ENCODE measurements at places on chromosomes 5 and 9.

GRCh38 chr5:149447373-149448367 lies 68.6 kb upstream of the IL17B start:
- no peak for DNase-seq

- DNase-seq: no peak
Measured at GRCh38 chr5:31911291-31912265, 262.5 kb downstream of the GOLPH3 start.

GRCh38 chr9:71145179-71145578 lies 23.8 kb upstream of the TRPM3 start:
- DNase-seq: no peak

GRCh38 chr5:179370490-179371120 lies 25.3 kb upstream of the ADAMTS2 start:
- no peak for DNase-seq

GRCh38 chr9:108615152-108615551 lies 240.6 kb downstream of the ACTL7B start:
- no peak for DNase-seq

GRCh38 chr9:93060746-93061259 lies 2.3 kb downstream of the SUSD3 start:
- peak; percentile 59 for DNase-seq

- peak; percentile 100 for DNase-seq
Measured at GRCh38 chr9:127698985-127699670, 7.7 kb upstream of the CFAP157 start.

DNA sequence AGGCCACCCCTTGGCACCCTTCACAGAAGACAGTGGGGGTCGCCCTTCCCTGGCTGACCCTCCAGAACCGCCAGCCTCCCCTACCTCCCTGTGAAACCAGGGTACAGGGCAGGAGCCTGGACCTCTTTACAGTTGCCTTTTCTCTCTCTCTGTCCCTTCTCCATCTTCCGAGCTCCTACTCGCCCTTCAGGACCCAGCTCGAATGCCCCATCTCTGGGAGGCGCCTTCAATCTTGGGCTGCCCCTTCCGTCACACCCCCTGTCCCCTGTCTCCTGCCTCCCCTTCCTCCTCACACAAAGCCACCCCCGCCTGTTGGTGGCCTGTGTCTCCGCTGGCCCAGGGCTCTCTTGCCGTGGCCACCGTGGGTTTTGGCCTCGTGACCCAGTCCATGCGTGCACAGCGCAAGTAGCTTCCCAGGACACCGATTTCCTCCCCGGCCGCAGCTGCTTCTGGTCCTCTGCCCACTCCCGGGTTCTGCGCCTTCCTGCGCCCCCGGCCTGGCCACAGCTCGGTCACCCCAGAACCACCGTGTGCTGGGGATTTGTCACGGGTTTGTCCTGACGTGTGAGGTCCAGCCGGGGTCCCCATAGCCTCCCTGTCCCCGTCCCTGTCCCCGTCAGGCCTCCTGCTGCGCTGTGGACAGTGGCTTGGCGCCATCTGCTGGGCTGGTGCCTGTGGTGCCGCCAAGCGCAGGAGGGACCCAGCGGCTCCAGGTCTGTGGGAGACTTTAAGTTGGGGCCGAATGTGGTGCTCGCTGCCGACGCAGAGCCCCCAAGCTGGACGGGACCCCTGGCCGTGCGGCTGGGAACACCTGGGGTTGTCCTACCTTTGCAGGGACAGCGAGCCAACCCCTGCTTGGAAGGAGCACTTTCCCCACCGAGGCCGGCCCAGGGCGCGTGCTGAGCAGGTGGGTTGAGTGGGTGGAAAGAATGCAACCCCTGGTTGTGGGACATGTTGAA lies 4.0 kb upstream of the TMEM250 start:
- DNase-seq: peak; percentile 82

DNA sequence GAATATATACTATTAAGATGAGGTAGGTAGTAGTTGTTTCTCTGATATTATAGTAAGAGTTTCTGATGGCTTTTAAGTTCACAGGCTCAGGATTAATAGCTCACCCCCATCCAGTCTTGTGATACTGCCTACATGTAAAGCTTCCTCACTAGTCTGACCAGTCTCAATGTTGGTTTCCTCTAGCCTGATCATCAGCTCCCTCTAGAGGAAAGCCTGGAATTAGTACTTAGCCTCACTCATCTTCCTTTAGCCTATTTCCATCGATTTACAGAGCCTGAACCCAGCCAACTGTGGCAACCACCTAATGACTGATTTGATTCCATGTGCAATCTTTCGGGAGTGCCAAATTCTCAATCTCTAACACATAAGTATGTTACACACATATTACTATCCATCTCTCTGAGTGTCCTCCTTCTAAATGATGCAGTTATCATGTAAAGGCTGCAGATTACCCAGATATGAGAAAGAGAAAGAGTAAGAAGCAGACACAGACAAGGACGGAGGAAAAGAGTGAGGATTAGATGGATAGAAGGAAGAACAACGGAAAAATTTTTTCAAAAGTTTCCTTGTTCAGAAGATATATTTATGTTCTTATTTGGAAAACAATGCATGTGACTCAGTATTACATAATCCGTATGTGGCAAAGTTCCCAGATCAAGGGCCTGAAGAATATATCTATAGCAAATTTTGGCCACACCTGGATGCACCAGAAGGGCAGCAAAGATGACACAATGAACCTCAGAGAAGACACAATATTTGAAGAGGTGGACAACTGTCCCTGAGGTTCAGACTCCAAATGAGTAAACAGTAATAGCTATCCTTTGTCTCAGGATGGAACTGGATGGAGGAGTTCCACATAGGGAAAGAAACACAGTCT lies 333.7 kb downstream of the ELAVL2 start:
- peak; percentile 42 for DNase-seq

DNA sequence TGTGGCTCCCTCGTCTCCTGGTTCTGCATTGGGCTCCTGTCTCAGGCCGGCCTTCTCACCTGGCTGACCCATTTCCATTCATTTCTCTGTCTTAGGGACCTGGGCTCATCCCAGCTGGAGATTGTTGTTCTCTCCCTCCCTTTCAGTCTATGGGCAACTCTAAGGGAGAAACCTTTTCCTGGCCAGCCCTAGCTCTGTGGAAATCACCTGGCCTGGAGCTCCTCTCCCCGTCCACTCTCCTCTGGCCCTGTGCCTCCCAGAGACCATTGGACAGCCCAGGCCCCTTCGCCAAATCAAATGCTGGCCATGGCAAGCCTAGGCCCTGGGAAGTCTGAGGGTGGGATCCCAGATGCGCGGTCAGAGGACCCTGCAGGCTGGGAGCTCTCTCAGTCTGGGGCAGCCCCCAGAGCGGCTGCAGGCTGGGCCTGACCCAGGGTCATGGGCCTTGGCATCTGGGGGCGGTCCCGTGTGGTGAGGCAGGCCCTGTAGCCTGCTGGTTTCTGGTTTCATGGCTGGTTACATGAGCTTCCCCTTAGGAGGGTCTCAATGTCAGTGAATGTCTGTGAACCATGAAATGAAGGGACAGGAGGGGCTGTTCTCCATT lies 253.5 kb downstream of the AOPEP start:
- no peak for DNase-seq
